ENCODE measurements at places on chromosomes 2 and 18.
A peak's percentile ranks its signal among the peaks of the same experiment; 100 is the strongest.

- DNase-seq, result no peak
These were observed 68.1 kb upstream of the RBMS1 start for GRCh38 chr2:160561551-160562295.

GRCh38 chr18:7035807-7036206 lies 81.8 kb downstream of the LAMA1 start:
- DNase-seq, result no peak

GRCh38 chr18:13660510-13660909 lies 65.8 kb downstream of the FAM210A start:
- DNase-seq, result no peak

- no peak for DNase-seq
These were observed 608.1 kb upstream of the REG3G start for GRCh38 chr2:78417355-78417754.

DNA sequence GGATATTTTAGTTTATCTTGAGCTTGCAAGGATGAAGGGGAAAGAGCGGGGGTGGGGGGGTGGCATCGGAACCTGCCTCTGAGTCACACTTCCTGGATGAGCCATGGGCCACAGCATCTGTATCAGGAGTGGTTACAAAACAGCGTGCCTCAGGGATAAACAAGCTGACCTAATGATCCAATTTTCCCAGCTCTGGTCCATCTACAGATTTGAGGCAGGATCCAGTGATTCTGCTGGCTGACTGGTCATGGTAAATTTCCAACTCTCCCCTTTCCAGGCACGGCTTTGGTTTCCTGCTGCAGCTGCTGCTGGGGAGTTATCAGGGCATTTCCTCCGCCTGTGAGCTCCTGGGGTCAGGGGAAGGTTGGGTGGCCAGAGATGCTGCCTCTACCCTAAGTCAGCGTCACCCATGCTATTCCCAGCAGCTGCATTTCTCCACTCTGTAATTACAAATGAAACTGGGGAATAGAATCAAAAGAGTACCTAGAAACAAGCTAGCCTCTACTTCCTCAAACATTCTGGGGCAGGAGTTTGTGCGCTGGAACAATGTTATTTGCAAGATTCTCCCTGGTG lies 4.7 kb upstream of the HPCAL1 start:
- no peak for DNase-seq

GRCh38 chr2:238462782-238463396 lies 36.2 kb downstream of the ASB1 start:
- peak; percentile 28 for DNase-seq

DNA sequence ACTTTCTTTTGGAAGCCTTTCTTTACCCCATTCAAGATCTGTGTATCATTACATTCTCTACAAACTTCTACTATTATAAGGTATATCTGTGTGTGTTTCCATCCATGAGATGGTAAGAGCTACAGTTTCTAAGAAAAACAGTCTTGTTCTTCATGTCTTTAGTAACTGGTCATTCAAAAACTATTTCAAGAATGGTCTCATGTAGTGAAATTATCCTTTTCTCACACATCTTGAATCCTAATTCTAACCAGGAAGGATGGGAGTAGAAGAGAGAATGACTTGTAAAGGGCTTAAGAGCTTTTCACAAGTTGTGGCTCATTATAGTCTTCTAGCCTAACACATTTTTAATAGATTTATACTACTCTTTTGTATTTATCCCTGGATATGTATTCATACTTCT lies 47.3 kb downstream of the ROCK1 start:
- DNase-seq, result peak; percentile 10

- DNase-seq, result no peak
These were observed 310.7 kb downstream of the CLIP4 start for GRCh38 chr2:29425866-29426265.

DNA sequence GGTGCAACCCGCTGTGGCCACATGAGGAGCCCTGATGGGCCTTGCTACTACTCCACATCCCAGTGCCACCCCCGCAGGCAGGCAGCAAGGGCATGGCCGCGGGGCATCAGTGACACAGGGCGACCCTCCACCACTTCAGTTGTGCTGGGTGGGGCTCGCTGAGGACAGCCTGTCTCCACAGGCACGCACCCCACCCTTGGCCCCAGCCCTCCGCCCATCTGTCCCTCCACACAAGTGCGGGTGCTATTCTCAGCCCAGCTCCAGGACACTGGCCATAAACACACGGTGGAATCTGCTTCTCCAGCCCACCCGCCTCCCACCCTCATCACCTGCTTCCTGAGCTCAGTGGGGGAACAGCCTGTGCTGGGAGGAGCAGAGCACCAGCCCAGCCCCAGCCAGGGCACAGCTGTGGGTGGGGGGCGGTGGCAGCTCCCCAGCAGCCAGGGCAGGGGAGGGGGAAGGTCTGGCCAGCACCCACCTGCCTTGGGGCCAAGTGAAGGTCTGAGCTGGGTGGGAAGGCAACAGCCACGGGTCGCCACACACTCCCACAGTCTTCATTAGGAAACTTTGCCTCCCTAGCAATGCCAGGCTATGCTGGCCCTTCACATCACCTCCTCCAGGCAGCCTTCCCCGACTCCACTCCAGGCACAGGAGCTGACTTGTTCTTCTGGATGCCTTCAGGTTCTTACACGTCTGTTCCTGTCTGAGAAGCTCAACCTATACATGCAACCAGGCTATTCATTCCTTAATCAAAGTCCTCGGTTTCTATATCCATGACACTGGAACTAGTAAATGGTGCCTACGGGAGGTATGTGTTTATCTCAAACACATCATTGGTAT lies 16.5 kb downstream of the BIN1 start:
- no peak for DNase-seq

- DNase-seq, result no peak
These were observed 39.8 kb downstream of the ANO7 start for GRCh38 chr2:241228081-241228859.

DNA sequence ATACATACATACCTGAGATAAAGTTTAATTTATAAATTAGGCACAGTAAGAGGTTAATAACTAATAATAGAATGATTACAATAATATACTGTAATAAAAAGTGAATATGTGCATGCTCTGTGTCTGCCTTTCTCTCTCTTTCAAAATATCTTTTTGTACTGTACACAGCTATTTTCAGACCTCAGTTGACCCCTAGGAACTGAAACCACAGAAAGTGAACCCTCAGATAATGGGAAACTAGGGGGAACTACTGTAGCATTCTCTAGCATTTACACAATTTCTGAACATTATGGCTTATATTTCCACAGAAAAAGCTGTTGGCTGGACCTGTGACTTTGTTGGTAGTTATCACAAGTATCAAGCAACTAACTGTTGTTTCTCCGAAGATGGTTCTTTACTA lies 25.9 kb downstream of the WDR75 start:
- no peak for DNase-seq

GRCh38 chr2:112636605-112637288 lies 9.0 kb upstream of the SLC20A1 start:
- DNase-seq, result no peak

GRCh38 chr2:145268931-145269330 lies 749.0 kb upstream of the ZEB2 start:
- DNase-seq, result no peak

- no peak for DNase-seq
These were observed 35.7 kb upstream of the MAT2A start for GRCh38 chr2:85503168-85503850.

- DNase-seq, result no peak
These were observed 167.6 kb downstream of the VWC2L start for GRCh38 chr2:214578442-214578841.

GRCh38 chr18:59464486-59464885 lies 105.4 kb upstream of the LMAN1 start:
- no peak for DNase-seq

- no peak for DNase-seq
These were observed 182.0 kb upstream of the SESTD1 start for GRCh38 chr2:179446476-179447141.

DNA sequence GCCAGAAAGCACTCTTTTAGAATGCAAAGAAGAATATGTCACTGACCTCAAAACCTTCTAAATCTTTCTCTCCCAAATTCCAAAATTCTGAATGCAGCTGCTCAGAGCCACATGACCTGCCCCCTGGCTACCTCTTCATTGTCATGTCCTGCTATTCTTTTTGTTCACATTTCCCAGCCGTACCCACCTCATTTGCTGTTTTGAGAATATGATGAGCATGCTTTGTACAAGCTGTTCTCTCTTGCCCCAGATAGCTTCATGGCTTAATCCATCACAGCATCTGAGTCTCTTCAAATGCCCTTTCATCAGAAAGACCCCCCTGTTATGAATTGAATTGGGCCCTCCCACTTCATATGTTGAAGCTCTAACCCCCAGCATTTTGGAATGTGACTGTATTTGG lies 214.3 kb downstream of the KCNS3 start:
- DNase-seq, result no peak

DNA sequence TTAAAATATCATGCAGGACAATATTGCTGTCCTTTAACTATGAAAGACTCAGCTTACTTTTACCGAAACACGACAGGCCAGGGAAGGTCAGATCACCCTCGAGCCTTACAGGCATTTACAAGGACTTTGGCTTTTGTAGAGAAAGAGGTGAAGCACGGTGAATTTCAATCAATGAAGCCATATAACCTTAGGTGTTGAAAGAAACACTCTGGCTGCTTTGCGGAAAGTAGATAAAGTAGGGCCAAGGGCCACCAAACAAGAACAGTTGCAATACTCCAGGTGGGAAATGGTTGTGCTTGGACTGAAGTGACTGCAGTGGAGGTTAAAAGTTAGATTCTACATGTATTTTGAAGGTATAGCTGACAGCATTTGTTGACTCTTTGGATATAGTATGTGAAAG lies 80.5 kb downstream of the CERKL start:
- DNase-seq, result no peak

DNA sequence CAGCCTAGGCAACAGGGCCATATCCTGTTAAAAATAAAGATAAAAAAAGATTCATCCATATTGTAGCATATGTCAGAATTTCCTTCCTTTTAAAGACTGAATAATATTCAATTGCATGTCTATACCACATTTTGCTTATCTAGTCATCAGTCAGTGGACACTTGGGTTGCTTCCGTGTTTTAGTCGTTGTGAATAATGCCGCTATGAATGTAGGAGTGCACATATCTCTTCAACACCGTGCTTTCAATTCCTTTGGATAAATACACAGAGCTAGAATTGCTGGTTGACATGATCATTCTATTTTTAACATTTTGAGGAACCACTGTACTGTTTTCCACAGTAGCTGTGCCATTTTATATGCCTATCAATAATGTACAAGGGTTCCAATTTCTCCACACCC lies 14.0 kb upstream of the PLB1 start:
- no peak for DNase-seq

- no peak for DNase-seq
These were observed 211.7 kb downstream of the GLI2 start for GRCh38 chr2:120947327-120947726.

DNA sequence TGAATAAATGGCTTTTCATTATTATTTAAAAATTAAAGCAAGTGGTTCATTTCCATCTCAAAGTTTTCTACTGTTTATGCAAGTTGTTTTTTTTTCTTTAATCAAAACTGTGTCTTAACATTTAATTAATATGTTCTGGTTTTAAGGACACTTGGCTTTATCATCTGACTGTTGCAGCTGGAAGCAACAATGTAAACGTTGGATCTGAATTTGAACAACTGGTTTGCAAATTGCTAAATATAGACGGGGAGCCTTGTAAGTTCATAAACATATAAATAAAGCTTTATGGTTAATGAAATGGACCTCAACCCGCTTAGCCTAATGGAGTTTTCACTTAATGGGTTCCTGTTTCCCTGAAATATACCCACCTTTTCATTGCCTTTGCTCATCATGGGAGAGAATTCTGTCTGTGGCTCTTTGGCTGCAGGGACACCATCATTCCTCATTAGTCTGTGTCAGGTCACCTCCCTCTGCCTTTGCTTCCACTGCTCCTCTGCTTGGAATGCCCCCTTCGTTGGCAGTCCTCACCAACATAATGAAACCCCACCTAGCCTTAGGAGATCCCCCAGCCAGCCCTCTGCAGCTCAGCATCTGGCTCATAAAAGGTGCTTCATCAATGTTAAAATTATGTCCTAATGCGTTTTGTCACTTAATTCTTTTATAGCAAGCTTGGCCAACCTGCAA lies 44.2 kb upstream of the DYNC2LI1 start:
- DNase-seq, result no peak

DNA sequence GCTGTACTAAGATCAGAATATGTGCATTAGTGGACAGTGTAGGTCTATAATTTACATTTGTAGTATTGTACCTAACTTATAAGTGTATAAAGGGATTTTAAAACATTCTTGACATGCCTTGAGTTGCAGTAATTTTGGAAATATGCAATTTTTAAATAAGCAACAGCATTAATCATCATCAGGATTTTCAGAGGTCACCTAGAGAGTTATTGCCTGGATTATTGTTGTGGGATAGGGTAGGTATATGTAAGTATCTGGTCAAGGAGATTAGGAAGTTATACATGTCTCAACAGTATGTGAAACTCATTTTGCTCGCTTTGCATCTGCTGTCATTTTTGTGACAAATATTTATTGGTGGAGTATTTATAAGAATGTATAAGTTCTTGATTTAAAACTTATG lies 184.2 kb downstream of the WDR7 start:
- no peak for DNase-seq

GRCh38 chr2:222433332-222434173 lies 9.2 kb downstream of the SGPP2 start:
- DNase-seq, result no peak

DNA sequence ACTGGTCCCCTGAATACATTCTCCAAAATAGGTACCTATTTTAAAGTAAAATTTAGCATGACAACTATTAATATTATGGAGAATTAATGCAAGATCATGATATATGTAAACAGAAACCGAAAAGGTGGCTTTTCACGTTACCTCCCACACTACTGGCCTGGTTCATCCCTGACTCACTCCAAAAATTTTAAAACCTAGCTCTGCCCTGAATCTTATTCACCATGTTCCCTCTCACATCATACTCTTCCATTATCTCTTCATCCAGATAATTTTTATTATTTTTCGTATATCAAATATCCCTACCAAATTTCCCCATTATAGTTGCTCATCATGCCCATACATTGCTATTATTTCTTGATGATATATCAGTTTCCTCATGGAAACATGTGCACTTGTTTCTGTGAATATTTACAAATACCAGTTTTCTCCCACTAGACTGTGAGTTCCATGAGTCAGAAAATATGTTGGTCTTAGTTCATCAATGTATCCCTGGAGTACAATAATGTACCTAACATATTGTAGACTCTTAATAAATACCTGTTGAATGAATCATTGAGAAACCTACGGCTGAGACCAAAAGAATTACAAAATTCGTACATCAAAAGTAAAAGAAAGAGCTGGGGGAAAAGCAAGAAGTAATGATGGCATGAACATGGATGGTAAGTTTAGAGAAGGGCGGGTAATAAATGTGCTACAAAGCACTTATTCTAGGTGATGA lies 360.1 kb upstream of the CHAC2 start:
- no peak for DNase-seq

- DNase-seq, result no peak
These were observed 24.1 kb downstream of the EIF2AK3 start for GRCh38 chr2:88603146-88603545.

GRCh38 chr2:52659546-52659945 lies 1108.1 kb upstream of the CHAC2 start:
- peak; percentile 26 for DNase-seq

DNA sequence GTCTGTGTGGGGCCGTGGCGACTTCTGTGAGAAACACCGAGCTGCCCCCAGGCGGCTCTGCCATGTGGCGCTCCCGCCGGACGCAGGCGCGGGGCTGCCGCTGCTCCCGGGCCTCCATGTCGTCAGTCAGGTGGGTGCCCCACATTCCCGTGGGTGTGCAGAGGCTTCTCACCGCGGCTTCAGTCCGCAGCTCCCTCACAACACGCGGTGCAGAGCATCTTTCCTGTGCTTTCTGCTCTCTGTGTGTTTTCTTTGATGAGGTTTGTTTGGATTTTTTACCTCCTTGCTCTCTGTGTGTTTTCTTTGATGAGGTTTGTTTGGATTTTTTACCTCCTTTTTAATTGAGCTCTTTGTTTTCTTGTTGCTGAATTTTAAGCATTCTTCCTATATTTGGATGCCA lies 13.0 kb downstream of the AQP12A start:
- DNase-seq, result no peak

Data from non-pigmented ciliary epithelial cell (primary cell).